Thoracic aorta (tissue), 2 donors: ENCODE measurements at places on chromosomes 16 and 17. TPM values are rescaled to one million over a fixed set of nuclear protein-coding genes. Genes with fewer than 3 reads are reported as not detected.

Gene TBC1D3G
- not detected for total RNA-seq

Gene RPH3AL
- 33.1 TPM for total RNA-seq

DNA sequence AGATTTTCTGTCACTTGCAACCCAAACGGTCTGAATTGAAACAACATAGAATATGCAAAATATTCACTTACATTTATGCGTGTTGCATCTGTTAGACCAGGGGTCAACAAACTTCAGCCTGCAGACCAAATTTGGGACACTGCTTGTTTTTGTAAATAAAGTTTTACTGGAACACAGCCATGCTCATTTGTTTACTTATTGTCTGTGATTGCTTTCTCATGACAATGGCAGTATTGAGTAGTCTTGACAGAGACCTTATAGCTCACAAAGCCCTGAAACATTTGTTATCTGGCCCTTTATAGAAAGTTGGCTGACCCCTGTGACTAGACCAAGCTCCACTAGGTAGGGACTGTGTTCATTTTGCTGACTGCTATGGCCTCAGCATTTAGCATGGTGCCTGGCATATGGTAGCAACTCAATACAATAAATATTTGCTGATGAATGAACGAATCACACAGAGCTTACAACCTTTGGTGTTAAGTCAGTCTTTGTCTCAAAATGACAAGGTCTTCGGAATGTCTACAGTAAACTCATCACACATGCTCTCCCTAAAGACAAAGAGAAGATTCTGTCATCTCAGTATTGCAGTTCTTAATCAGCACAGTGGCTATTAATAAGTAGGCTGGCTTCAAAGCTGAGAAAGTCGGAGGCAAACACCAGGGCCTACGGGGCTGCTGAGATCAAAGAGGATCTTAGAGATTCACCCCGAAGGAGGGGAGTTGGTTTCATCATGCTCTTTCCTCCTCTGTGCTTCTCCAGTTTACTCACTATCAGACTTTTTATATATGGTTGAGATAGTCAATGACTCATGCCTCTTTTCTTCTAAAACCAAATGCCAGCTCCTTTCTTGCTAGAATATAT lies 95.2 kb upstream of the AXIN2 start:
- no peaks in the 10 kb centered on the region for H3K4me1 ChIP-seq
- no peak overlapping the region for H3K27ac ChIP-seq
- H3K4me3 ChIP-seq, result no peak overlapping the region
- DNase-seq, result no peak

GRCh38 chr16:28549301-28549899 lies 4.3 kb upstream of the SGF29 start:
- no peak for DNase-seq
- no peaks in the 10 kb centered on the region for H3K36me3 ChIP-seq
- H3K4me3 ChIP-seq, result no peak overlapping the region
- peaks cover under 1% of the 10 kb centered on the region for H3K4me1 ChIP-seq
- no peaks in the 10 kb centered on the region for H3K27me3 ChIP-seq
- no peak overlapping the region for H3K27ac ChIP-seq

Gene EVPL
- total RNA-seq, result 1.4 TPM

DNA sequence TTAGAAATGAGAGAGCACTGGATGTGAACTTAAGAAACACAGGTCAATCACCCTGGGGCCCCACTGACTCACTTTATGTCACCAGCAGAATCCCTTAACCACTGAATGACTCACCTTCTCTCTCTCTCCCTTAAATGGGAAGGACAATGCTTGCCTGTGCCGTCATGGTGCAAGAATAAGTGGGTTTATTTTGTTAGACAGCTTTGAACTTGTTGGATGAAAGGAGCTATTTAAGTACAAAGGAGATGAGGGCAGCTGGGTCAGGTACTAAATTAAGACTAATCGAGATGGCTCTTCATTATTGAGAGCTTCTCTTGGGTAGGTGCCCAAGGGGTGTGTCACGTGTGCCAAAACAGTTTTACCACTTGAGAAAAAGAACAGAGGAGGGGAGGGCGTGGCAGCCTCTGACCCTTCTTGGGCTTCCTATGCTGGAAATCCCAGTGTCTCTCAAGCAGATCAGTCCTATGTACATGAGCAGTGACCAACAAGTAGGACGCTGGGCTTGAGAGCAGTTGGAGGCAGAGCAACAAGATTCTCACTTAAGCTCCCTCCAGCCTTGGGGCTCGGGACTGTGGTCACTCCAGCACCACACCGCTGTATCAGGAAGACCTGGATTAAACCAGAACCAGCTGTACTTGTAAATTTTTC lies 6.7 kb upstream of the KRT31 start:
- no peak overlapping the region for H3K27ac ChIP-seq
- no peaks in the 10 kb centered on the region for H3K36me3 ChIP-seq
- no peaks in the 10 kb centered on the region for H3K27me3 ChIP-seq
- no peak overlapping the region for H3K4me3 ChIP-seq
- peaks cover 4% of the 10 kb centered on the region for H3K4me1 ChIP-seq

DNA sequence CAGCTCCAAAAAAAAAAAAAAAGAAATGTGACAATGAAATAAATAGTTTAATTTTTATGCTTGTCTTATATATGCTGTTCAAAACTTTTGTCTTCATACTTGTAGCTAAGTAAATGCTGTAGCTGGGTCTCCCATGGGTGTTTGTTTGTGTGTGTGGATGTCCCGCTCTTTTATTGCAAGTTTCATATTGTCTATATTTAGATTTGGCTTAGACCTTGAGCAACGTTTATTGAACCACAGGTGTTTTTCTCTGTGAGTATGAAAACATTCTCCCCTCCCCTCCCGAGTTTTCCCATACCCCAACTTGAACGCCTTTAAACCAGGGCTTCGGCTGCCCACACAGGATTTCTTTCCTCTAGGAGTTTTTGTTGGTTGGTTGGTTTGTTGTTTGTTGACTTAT lies 45.2 kb downstream of the MFSD11 start:
- H3K27ac ChIP-seq, result no peak overlapping the region
- H3K4me3 ChIP-seq, result no peak overlapping the region
- no peaks in the 10 kb centered on the region for H3K27me3 ChIP-seq
- no peaks in the 10 kb centered on the region for H3K4me1 ChIP-seq

DNA sequence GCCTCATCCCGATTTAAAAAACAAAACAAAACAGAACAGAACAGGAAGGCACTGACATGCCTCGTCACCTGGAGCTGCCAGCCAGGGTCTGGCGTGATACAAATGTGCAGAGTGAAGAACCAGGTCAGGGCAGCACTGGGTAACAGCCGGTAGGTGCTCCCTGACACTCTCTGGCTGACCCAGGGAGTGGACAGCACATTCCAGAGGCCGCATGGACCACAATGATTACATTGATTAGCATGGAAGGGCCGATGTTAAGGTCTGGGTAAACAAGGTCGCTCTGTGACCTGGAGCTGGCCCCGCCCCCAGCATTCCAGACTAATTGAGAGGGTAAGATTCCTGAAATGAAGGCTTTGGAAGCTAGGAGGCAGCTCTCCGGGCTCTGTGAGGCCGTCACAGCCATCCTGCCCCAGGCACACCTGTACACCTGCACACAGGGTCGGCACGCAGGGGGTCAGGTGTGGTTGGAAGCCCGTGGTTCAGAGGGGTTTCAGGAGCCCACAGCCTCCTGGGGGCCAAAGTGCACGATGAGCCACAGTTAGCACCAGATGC lies 21.4 kb downstream of the PIEZO1 start:
- peaks cover 4% of the 10 kb centered on the region for H3K4me1 ChIP-seq
- H3K36me3 ChIP-seq, result no peaks in the 10 kb centered on the region
- H3K27ac ChIP-seq, result no peak overlapping the region
- no peak for DNase-seq
- H3K27me3 ChIP-seq, result no peaks in the 10 kb centered on the region
